Substantia nigra (tissue), 51 donors: ENCODE measurements at places on chromosomes 6 and 20.

GRCh38 chr6:116008470-116009243 is 52.0 kb downstream of the FRK start:
- no peak for DNase-seq

- DNase-seq: no peak
Observed at GRCh38 chr6:162612613-162613012, 115.0 kb downstream of the PRKN start.

- DNase-seq: no peak
Observed at GRCh38 chr6:75579951-75580350, 21.7 kb upstream of the SENP6 start.

DNA sequence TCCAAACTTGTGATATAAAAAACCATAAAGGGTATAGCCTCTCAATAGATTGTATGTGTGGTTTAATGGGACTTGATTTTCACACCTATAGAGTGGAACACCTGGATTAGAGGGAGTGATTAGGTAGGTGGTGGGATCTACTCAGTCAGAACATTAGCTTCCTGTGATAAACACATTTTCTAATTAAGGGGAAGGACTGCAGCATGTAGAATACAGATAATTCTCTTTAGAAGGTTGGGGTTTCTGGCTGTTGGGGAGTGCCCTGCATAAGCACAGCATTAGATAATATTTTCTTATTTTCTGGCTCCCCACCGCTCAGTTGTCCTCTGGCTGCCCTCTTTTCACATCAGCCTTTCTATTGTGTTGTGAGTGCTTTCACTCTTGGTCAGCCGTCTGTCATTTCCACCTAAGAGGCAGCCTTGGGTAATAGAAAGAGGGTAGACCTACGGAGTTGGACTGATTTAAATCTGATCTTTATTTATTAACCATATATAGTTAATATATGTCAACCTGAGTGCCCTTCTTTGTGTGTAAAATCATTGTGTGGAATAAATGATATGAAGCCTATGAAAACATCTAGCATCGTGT is 8.0 kb downstream of the CSE1L start:
- DNase-seq: no peak

DNA sequence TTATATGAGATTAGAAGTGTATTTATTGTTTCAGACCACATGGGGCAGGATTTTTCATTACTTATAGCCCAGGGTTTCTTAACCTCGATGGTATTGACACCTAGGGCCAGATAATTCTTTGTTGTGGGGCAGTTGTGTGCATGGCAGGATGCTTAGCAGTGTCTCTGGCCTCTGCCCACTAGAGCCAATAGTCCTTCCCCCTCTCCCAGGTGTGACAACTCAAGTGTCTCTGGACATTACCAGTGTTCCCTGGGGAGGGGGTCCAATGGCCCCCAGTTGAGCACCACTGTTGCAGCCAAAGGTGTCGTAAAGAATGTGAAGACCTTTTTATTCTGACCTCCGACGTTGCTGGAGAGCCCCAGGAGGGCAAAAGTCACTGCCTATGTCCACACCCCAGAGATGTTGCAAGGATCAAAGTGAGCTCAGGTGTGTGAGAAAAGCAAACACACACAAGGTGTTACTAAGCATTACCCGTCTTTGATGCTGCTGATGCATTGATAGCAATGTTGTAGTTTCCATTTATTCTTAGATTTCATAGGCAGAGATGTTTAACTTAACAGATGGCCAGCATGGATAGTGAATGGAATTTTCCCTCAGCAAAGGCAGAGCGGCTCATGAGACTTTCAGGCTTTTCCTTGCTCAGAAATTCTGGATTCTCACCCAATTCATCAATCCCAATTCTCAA is 22.2 kb downstream of the BANF2 start:
- no peak for DNase-seq

DNA sequence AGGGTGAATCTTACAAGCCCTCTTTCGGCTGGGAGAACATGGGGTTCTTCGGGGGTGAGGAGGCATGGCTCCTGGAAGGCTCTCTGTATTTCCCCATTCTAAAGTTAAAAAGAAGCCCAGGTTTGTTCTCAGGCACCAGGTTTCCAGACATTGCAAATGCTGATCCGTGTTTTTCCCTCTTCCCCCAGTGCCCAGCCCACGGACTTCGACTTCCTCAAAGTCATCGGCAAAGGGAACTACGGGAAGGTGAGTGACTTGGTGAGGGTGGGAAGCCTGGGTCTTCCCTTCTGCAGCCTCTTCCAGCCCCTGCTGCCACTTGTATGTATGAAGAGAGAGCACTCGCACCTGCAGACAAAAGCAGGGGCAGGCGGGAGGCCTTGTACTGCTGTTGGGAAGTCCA is 8.7 kb downstream of the SGK2 start:
- no peak for DNase-seq

- no peak for DNase-seq
Observed at GRCh38 chr6:135310291-135310690, 129.2 kb downstream of the MYB start.

GRCh38 chr6:158803733-158804143 is 15.4 kb downstream of the EZR start:
- no peak for DNase-seq

DNA sequence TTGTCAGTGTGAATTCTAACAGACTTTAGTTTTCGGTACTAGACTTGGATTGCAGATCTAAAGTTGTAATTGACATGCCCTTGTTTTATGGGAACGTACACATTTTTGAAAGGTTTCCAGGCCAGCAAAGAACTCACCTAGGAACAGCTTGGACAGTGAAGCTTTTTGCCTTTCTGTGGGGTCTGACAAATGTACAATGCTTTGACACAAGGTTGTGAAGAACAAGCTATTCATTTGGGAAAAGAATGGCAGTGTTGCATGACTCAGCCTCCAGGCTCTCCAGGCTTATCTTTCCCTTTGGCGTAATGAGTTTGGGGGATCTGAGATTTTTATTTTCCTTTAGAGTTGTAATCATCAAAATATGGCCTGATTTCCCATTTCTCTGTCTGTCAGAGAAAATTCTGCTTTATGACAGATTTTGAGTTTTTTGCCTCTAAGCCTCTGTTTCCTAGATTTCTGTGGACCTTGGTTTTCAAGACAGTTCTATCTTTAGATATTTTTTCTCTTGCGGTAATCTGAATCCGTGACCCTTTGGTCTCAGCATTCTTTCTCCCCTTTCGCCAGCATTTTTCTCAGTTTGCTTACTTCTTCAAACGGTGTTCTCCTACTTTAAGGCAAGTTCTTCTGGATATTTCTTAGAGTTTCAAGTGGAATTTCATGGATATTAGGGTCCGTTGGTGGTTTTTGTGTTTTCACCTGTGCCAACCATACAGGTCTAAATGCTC is 221.0 kb downstream of the ADGB start:
- DNase-seq: no peak

DNA sequence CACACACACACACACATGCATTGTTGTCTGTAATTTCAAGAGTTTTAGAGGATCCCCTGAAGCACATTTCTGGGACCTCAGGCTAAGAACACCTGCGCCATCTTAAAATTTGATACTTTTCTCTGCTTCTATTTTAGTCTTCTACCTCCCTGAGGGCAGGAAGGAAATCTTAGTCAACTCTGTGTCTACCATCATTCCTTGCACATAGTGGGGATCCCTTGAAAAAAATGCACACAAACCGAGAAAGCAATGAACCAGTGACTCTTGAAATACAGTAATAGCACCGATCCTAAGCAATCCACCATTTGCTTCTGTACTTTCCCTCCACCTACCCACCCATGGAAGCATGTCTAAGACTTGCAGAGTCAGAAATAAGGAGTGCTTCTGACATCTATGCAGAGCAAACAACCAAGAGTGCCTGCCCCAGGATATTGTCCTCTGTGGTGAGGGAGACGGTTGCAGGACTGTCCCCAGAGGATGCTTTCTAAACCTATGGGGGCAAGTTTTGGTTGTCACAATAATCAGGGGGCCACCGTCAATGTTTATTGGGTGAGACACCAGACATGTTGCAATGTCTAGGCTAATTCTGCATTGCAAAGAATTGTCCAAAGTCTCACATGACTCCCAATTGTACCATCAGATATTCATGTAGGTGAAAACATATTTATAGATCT is 208.0 kb upstream of the TAB2 start:
- no peak for DNase-seq

- no peak for DNase-seq
Observed at GRCh38 chr6:167146135-167146534, 11.6 kb downstream of the GPR31 start.

GRCh38 chr6:45965792-45966191 is 49.9 kb downstream of the CLIC5 start:
- DNase-seq: no peak

- no peak for DNase-seq
Observed at GRCh38 chr20:1033751-1034414, 31.8 kb upstream of the RSPO4 start.

DNA sequence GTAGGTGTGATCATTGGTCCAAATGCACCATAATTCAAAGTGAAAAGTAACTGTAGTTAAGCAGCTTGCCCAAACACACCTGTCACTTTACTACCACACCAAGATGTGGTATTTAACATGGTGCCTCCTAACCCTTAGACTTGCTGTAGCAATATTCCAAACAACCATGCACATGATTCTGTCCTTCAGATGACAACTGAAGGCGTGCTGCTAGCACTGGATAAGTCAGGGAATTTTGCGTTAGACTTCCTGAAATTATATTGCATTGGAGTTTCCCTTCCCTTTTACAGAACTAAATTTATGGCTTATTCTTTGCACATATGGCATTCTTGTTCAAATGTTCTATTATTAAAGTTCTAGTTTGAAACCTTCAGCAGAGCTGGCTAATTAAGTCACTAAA is 106.2 kb downstream of the ARHGAP18 start:
- no peak for DNase-seq

- DNase-seq: no peak
Observed at GRCh38 chr6:170280689-170281045, 10.2 kb downstream of the DLL1 start.

- no peak for DNase-seq
Observed at GRCh38 chr6:51855310-51856082, 231.9 kb downstream of the PKHD1 start.

DNA sequence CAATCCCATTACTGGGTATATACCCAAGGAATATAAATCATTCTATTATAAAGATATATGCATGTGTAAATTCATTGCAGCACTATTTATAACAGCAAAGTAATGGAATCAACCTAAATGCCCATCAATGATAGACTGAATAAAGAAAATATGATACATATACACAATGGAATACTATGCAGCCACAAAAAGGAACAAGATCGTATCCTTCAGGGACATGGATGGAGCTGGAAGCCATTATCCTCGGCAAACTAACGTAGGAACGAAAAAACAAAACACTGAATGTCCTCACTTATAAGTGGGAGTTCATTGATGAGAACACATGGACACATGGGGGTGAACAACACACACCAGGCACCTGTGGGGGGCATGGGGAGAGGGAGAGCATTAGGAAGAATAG is 156.7 kb downstream of the RNGTT start:
- no peak for DNase-seq

DNA sequence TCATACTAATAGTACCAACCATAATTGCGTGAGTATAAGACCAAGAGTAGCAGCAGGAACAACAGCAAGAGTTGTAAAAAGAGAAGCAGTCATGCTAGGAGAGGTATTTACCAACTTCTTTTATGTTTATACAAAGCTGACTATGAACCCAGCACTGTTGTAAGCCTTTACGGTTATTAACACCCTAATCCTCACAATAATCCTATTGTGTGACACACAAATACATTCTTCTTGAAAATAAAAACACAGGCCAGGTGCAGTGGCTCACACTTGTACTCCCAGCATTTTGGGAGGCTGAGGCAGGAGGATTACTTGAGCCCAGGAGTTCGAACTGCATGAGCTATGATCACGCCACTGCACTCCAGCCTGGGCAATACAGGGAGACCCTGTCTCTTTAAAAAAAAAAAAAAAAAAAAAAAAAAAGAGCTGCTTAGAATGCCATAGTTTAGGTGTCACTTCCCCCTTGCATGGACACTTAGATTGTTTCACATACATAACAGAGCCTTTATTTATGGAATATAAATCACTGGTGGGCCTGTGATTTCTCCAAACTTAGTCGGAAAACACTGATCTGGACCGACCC is 20.2 kb downstream of the HCK start:
- DNase-seq: no peak

DNA sequence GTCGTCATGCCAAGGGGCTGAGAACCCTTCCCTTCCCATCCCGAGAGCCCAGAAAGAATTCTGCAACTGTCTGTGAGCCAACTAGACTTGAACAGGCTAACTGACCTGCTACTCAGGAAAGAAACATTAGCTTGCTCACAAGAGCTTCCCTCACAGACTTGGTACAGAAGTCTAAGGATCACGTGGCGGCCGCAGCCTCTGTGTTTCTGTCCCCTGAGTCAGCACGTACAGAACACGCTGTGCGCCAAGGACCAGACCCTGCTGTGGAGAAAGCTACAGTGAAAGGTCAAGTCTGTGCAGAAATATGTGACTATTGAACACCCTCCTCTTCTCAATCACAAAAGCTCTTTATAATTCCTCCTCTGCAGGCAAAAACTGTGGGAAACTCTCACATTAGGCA is 151.3 kb upstream of the QKI start:
- DNase-seq: peak; percentile 65

- no peak for DNase-seq
Observed at GRCh38 chr20:57698867-57699275, 10.9 kb downstream of the PMEPA1 start.

- DNase-seq: no peak
Observed at GRCh38 chr6:30901436-30901835, 6.6 kb upstream of the GTF2H4 start.

GRCh38 chr6:164911151-164911550 is 398.3 kb downstream of the C6orf118 start:
- no peak for DNase-seq

DNA sequence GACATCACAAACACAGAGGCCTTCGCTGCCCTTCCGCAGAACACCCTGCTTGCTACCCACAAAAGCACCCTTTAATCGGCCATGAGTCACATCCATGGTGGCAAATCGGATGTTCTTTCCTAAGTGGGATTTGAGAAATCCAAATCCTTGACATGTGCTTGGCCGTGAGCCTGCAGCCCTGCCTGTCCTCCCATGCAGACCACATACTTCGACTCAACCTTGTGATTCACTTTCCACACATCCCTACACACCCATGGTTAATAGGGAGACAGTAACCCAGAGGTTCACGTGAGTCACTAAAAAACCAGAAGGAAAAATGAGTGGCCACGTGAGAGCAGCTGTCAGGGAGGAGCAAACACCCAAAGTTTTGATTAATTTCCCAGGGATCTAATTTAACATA is 19.4 kb downstream of the RAMACL start:
- DNase-seq: no peak
